B cell (primary cell): ENCODE measurements at places on chromosomes 4 and X.

DNA sequence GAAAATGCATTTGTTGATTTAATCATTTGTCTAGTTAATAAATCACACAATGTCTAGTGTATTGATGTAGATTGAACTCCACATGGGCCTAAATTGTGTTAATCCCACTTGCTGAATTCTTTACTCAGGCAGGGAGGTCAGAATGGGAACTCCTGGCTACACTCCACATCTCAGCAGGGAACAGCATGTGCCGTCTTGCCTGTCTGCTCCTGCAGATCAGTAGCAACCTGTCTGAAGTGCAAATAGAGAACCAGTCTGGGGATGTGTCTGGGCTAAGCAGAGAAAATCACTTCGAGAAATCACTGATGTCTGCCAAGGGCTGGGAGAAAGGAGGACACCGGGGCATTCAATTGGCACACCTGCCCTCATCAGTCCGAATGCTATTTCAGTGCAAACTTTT, 16.5 kb upstream of the MXRA5 start:
- no peak overlapping the region for H3K4me3 ChIP-seq
- no peak overlapping the region for H3K27ac ChIP-seq
- H3K4me1 ChIP-seq: no peaks in the 10 kb centered on the region
- no peaks in the 10 kb centered on the region for H3K27me3 ChIP-seq

- no peak overlapping the region for H3K27ac ChIP-seq
- DNase-seq: peak; percentile 3
- no peaks in the 10 kb centered on the region for H3K36me3 ChIP-seq
- H3K4me3 ChIP-seq: no peak overlapping the region
These were observed 62.6 kb upstream of the ALB start for GRCh38 chr4:73341454-73341853.

- no peak overlapping the region for H3K27ac ChIP-seq
- DNase-seq: no peak
- H3K4me1 ChIP-seq: no peaks in the 10 kb centered on the region
These were observed 204.8 kb upstream of the LDB2 start for GRCh38 chr4:17103231-17103630.

- H3K27me3 ChIP-seq: no peaks in the 10 kb centered on the region
- H3K4me3 ChIP-seq: no peak overlapping the region
- H3K4me1 ChIP-seq: peaks cover 16% of the 10 kb centered on the region
- H3K36me3 ChIP-seq: peaks cover 50% of the 10 kb centered on the region
- H3K27ac ChIP-seq: no peak overlapping the region
These were observed 45.8 kb upstream of the MSANTD1 start for GRCh38 chr4:3202836-3203820.

DNA sequence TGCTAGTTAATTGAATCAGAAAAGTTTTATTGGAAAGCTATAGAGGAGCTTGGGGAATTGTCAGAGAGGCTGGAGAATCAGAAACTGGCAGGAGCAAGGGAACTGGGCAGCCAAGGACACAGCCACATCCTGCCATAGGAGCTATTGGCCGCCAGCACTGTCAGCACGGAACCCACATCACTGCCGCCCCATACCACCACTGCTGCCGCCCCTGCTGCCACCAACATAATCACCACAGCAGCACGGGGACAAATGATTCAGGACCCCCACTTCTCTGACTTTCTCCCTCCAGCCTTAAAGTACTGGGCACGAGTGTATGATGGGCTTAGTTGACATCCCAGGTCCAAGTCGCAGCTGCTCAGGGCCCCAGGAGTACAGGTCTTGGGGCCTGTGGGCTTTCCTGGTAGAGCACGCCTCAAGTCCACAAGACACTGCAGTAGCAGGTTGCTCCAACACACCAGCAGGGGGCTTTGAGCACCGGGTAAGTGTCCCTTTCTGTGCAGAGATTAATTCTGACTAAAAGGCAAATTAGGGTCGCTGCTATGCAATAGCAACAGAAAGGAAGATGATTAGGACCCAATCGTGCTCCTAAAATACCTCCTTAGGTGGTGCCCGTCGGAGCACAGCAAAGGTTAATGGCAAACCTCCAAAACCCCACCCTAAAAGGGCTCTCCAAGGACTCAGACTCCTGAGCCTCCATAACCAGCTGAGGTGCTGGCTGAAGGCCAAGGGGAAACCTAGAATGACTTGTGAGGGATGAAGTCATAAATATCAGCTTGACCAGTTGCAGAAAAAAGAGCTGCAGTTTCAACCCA, 6.9 kb downstream of the PJA1 start:
- no peak overlapping the region for H3K27ac ChIP-seq
- no peaks in the 10 kb centered on the region for H3K27me3 ChIP-seq
- H3K4me3 ChIP-seq: no peak overlapping the region

DNA sequence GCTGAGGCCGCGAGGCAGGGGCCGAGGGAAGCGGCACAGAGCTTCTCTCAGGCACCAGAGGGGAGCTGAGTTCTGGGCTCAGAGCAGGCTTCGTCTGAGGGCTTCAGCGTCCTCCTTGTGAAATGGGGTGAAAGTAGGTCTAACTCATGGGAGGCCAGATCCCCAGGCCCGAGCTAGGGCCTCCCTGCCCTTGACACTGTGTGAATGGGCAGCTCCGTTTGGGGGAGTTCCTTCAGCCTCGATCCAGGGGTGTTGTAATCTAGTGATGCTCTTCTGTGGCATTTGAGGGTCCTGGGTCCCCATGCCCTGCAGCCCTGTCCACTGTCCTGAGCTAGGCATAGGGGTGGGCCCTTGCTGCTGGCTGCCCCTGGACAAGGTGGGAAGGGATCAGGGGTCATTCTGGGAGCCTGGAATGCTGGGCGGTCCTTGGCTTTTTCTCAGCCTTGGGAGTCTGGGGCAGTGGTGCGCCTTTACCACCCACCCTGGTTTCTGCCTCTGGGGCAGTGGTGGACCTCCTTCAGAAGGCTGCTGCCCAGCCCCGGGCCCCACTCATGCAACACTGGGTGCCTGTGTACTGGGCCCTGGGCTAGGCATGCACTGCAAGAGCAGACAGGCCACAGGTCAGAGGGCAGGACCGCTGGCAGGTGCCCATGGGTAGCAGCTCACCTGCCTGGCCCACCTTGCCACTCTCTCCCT, 4.1 kb downstream of the SH3BP2 start:
- peak; percentile 34 for DNase-seq
- peak overlapping the region; percentile 76 for H3K27ac ChIP-seq
- peaks cover 74% of the 10 kb centered on the region for H3K4me1 ChIP-seq
